HuH-7.5 (cell line): ENCODE measurements at places on chromosomes 6 and 20.

DNA sequence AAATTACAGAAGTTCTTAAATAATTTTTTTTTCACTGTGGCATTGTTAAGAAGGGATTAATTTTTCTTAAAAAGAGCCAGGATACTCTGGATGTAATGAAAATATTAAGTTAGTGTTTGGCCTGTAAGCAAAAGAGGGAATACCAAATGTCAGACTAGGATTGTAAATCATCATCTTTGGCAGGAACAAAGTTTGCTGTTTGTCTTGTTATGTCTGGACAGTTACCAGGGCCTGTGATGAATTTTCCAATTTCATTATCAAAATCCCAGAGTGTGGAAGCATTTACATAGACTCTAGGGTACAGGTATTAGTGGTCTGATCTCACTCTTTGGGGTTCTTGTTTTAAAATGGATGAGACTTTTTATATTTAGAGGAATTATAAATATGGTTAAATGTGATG is 26.1 kb downstream of the CEP57L1 start:
- no peak for DNase-seq

- no peak for DNase-seq
Measured at GRCh38 chr6:83365931-83366330, 64.9 kb downstream of the ME1 start.

GRCh38 chr20:20174089-20174835 is 121.9 kb downstream of the CFAP61 start:
- DNase-seq = no peak

- DNase-seq = peak; percentile 76
Measured at GRCh38 chr20:50029697-50030461, 47.1 kb downstream of the SNAI1 start.

DNA sequence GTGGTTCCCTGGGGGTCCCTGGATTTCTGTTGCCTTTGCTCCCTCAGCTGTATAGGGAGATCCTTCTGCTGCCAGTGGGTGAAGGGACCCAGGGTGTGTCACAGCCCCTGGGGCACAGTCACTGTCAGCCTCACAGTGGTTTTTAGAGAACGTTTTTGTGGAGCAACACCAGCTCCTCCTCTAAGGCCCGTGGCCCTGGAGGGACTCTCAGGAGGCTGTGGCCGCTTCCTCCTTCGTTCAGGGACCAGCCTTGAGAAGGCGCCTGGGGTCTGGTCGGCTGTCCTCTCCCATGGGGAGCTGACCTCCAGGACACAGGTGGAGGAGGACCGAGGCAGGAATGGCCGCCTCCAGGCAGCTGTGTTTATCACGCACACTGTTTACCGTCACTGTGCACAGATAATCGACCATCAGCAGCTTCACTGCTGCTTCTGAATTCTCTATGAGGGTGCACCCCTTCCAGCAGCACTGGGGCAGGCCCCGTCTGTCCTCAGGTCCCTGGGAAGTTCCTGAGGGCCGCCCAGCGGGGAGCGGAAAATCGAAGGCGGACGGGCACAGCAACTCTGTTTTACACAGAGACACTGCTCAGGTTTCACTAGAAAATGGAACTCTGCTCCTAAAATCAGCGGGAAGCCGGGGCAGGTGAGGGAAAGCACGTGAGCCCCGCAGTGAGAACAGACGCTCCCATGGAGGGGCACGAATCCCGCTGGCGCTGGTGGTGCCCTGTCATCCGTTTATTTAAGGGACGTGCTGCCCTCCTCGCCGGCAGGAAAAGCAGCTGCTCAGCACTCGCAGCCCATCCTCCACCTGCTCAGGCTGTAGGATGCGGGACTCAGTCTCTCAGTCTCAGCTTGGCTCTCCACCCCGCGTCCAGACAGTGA is 10.4 kb upstream of the FRMD1 start:
- no peak for DNase-seq

GRCh38 chr20:9177278-9177677 is 108.4 kb downstream of the PLCB4 start:
- DNase-seq = no peak

GRCh38 chr6:67102743-67103142 is 1395.7 kb upstream of the EYS start:
- DNase-seq = no peak

DNA sequence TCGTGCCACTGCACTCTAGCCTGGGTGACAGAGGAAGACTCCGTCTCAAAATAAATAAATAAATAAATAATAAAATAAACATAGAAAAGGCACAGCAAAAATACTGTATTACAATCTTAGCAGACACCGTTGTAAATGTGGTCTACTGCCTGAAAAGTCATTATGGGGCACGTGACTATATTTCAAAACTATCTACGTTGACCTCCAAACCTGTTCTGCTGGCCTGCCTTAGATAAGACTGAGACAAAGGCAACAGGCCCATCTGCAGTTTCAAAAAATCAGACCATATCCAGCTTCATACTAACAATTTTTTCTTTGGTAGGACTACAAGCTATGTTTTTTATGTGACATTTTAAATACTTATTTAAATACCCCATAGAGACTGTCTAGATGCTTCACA is 59.1 kb downstream of the AGPAT4 start:
- DNase-seq = no peak

DNA sequence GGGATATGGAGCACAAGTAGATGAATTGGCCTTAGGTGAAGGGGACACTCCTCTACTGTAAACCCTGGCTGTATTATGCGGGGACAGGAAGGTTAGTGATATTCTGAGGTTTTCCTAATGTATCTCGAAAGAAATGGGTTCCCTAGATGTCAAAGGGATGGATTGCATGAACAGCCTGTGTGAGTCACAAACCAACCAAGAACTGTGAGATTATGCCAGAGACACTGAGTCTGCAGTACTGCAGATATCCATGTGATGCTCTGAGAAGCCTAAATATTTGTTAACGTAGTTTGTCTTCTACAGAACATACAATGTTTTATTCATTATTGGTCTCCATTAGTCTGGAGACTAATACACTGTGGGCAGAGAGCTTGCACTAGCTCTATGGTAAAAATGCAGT is 182.2 kb downstream of the AKAP7 start:
- DNase-seq = no peak
